T-helper 2 cell treated with Interferon-gamma antibody and Interleukin-4, amounts not matched to agents 100 ng/mL and 5 ng/mL, for 36 hours (primary cell): ENCODE measurements at places on chromosomes 13 and 19. TPM values are rescaled to one million over a fixed set of nuclear protein-coding genes. Genes with fewer than 3 reads are reported as not detected.

CYP2A6 gene
- not detected in 2 replicates for total RNA-seq

FFAR2 gene
- total RNA-seq = not detected in 2 replicates

ZNF540 gene
- total RNA-seq = 0.41 and 0.64 TPM in 2 replicates

KRTDAP gene
- not detected in 2 replicates for total RNA-seq

PGLYRP1 gene
- not detected in 2 replicates for total RNA-seq

SYCN gene
- not detected in 2 replicates for total RNA-seq

AP1M2 gene
- total RNA-seq = not detected in 2 replicates

CCDC8 gene
- total RNA-seq = not detected in 2 replicates

LILRA1 gene
- total RNA-seq = not detected in 2 replicates

ZNF880 gene
- 7.7 and 10.7 TPM in 2 replicates for total RNA-seq

CA11 gene
- total RNA-seq = 4.2 and 4.4 TPM in 2 replicates

ZNF100 gene
- 22.3 and 22.4 TPM in 2 replicates for total RNA-seq

ARRDC5 gene
- 1.1 and 1.2 TPM in 2 replicates for total RNA-seq

SGCG gene
- total RNA-seq = not detected in 2 replicates

ZSCAN5A gene
- total RNA-seq = 10.0 and 10.1 TPM in 2 replicates

ATCAY gene
- total RNA-seq = not detected in 2 replicates

PLIN5 gene
- not detected in 2 replicates for total RNA-seq

ZNF587B gene
- total RNA-seq = 20.5 and 20.6 TPM in 2 replicates

FBN3 gene
- total RNA-seq = not detected in 2 replicates

UBL3 gene
- 10.8 and 11.3 TPM in 2 replicates for total RNA-seq

NPAS1 gene
- total RNA-seq = 0.23 TPM in 1 of 2 replicates, not detected in the other

SIGLECL1 gene
- total RNA-seq = not detected in 2 replicates

UBE2L5 gene
- not detected in 2 replicates for total RNA-seq

C19orf18 gene
- total RNA-seq = 0.30 and 0.34 TPM in 2 replicates

NXNL1 gene
- not detected in 2 replicates for total RNA-seq

FARSA gene
- 100 TPM in 2 replicates for total RNA-seq

GPR4 gene
- total RNA-seq = not detected in 2 replicates

CEACAM16 gene
- total RNA-seq = not detected in 2 replicates

SULT2B1 gene
- 0.16 TPM in 1 of 2 replicates, not detected in the other for total RNA-seq

TSSK6 gene
- total RNA-seq = 3.0 and 3.3 TPM in 2 replicates
